ENCODE measurements at places on chromosomes 2 and 18. TPM values are rescaled to one million over a fixed set of nuclear protein-coding genes. Genes with fewer than 3 reads are reported as not detected.

Gene TAF1B
- total RNA-seq: 23.7 TPM

Gene NOSTRIN
- total RNA-seq: not detected

Gene ZSWIM2
- total RNA-seq: not detected

Gene VWC2L
- total RNA-seq: not detected

Gene IL36RN
- total RNA-seq: not detected

Gene PAX3
- not detected for total RNA-seq

Gene SPC25
- 25.2 TPM for total RNA-seq

Gene SH3RF3
- 1.0 TPM for total RNA-seq

Gene TWSG1
- total RNA-seq: 16.4 TPM

Gene C18orf54
- total RNA-seq: 12.7 TPM

Gene ASPRV1
- 2.0 TPM for total RNA-seq

Gene ANO7
- total RNA-seq: 0.72 TPM

Gene GCA
- 22.2 TPM for total RNA-seq

Gene ANKRD23
- 5.7 TPM for total RNA-seq

DNA sequence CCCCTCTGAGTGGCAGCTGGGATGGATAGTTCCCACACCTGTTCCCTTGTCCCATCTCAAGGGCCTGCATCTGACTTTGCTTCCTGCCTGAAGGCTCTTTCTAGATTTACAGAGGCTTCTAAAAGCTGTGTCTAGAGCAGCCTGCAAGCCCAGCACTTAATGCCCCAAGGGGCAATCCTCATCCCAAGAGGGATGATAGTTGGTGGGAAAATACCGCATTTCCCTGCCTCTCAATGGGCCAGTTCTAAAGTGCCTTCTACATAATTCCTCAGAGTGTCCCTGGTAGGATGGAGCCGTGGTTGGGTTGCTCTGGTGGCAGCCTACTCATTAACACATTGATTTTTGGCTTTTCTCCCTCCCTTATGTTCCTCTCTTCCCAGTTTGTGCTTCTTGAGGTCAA is 29.5 kb downstream of the LAMA3 start:
- DNase-seq: no peak

DNA sequence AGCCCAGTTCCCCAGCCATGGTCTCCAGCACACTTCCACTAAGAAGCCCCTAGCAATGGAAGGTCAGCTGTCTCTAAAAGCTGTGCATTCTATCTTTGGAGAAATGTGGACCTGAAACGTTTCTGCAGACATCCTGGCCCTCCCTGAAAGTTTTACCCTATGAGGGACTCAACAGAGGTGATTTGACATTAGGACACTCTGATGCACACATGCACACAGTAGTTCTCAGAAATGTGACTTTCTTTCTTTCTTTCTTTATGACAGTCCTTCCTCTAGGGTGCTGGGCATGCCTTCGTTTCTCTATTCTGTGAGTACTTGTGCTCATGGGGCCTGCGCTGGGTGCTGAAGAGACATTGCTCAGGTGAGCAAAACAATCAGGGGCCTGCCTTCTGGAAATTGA is 857.3 kb downstream of the RNF144A start:
- peak; percentile 49 for DNase-seq

DNA sequence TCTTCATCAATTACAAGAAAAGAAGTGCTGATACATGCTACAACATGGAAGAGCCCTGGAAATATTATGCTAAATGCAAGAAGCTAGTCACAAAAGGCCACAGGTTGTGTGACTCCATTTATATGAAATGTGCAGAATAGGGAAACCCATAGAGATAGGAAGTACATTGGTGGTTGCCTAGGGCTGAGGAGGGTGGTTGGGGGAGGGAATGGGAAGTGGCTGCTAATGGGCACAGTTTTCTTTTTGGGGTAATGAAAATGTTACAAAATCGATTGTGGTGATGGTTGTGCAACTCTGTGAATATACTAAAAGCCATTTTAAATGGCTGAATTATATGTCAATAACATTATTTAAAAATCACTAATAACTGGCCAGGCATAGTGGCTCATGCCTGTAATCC is 24.3 kb upstream of the RESP18 start:
- no peak for DNase-seq

DNA sequence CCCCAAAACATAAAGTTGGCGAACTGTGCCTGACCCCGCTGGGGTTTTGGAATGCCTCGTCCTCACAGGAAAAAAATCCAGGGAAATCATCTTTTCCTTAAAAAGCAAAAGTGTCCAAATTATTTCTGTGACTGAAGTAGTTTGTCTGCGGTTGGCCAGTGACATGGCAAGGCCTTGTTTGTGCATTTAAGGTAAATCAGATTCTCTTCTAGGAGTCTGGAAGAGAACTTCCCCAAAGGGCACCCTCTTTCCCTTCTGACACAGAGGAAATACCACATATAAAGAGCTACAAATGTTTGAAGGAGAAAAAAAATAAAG is 737 bp upstream of the CYB5A start:
- no peak for DNase-seq

DNA sequence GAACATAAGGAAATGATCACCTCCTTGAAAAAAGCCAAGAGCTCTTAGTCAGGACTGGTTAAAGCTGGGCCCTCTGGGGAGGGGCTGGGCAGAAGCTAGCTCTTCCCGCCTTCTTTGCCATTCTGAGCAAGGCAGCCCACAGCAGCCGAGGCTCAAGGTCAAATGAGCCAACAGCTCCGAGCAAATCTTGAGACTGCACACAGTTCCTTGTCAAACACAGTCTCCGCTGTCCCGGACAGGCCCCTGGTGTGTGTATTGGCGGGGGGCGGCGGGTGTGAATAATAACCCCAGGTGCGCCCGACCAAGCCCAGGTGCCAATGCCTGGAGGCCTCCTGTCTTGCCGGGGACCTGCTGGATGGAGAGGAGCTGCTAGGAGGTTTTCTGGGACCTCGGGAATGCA is 46.4 kb upstream of the ACAA2 start:
- no peak for DNase-seq

GRCh38 chr2:48233005-48233404 is 296.9 kb upstream of the STON1 start:
- DNase-seq: peak; percentile 68

- DNase-seq: no peak
These were observed 39.5 kb upstream of the IMP4 start for GRCh38 chr2:130303169-130303568.

DNA sequence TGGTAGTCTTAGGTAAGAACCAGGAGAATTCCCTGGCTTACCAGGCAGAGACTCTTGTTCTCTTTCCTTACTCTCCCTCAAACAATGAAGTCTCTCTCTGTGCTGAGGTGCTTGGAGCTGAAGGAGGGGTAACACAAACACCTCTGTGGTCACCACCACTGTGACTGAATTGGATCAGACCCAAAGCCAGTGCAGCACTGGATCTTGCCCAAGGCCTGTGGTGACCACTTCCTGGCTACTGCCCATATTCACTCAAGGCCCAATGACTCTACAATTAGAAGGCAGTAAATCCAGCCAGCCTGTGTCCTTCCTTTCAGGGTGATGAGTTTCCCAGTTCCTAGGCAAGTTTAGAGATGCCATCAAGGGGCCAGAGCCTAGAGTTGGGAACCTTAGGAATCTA is 706.8 kb downstream of the SLC4A3 start:
- no peak for DNase-seq

GRCh38 chr2:236928380-236929037 is 157.2 kb upstream of the COPS8 start:
- no peak for DNase-seq

- no peak for DNase-seq
These were observed 1050.7 kb upstream of the NRXN1 start for GRCh38 chr2:52082646-52083045.

- no peak for DNase-seq
These were observed 10.3 kb upstream of the SNED1 start for GRCh38 chr2:240988146-240988545.

- DNase-seq: no peak
These were observed 670.7 kb upstream of the ZNF804A start for GRCh38 chr2:183927406-183928325.

GRCh38 chr2:80244905-80245584 is 59.5 kb downstream of the LRRTM1 start:
- DNase-seq: no peak

DNA sequence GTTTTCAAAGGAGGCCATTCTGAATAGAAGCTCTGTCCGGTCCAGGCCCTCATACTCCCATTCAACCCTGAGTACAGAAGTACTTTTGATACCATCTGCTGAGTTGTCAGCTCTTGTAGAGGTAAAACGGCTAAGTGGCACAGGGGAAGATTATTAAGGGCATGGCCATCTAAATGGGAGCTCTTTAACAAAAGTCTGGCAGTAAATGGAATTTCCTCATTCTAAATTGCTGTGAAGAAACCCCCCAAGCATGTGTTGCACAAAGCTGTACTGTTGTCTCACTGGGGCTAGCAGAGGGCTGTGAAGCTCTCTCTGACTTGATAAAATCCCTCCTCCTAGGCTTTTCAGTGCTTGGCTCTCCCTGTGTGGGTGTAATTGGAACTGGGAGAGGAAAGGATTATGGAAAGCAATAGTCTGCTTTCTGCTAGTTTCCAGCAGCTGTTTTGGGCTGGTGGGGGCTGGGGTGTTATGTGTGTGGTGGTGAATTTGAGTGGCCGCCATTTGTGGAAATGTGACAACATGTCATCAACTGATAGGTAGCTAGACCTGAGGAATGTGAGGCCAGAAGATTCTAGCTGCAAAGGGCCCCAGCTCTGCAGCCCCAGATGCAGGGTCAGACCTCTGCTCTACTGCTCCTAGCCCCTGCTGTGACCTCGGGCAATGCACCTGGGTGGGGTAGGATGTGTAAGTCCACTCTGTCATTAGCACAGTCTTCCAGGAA is 65.1 kb downstream of the MAP4K4 start:
- DNase-seq: no peak

DNA sequence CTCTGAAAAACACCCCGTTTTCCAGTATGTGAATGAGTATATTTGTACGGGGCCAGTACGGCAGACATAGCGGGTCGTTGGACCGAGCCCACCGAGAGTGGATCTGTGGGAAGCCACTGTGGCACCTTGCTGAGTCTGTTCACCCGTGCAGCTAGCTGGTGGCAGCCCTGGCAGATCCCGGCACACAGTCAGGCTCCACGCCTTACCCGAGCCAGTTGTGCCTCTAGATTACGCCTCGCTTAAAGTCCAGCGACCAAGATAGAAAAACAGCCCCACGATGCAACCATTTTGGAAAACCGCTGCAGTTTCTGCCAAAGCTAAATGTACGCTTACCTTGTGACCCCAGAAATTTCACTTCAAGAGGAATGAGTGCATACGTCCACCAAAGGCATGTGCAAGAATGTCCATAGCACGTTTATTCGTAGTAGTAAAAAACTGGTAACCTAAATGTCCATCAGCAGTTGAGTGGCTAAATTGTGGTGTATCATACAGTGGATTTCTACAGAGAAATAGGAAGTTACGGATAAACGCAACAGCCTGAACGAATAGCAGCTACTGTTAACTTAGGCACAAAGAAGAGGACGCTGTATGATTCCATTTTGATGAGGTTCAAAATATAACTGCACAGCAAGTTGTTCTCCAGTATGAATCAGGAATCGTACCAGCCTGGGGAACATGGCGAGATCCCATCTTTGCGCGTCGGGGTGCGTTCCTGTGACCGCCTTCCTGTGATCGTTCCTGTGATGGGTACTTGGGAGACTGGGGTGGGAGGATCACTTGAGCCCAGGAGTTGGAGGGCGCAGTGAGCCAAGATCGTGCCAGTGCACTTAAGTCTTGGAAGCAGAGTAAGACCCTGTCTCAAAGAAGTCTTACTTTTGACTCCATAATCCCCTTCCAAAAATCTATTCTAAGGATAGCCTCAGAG is 688 bp upstream of the WDR33 start:
- DNase-seq: no peak

DNA sequence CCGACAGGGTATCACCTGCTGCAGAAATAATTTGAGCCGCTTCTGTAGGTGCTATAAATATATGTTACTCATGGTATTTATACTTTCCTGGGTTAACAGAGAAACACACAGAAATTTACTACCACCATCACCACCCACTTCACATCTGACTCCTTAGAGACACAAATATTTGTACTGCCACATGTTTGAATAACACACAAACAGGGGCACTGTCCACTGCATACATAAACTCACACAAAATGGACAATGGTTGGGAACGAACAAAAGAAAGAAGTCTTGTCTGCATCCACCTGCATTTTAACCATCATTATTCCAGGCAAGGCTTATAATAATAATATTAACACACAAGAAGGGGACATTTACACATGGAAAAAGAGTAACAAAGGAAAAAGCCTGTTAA is 24.0 kb downstream of the IMMT start:
- no peak for DNase-seq

DNA sequence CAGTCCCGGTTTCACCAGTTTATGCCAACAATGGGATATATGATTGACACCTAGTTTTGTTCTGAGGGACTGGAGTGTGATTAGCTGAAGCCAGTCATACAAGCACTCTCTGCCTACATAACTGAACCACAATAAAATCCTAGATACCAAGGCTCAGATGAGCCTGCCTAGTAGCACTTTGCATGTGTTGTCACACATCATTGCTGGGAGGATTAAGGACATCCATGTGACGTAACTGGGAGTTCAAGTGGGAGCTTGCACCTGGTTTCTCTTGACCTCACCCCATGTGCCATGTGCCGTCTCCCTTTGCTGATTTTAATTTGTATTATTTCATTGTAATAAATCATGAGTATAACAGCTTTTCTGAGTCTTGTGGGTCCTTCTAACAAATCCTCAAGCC is 90.3 kb downstream of the TMEM163 start:
- no peak for DNase-seq

DNA sequence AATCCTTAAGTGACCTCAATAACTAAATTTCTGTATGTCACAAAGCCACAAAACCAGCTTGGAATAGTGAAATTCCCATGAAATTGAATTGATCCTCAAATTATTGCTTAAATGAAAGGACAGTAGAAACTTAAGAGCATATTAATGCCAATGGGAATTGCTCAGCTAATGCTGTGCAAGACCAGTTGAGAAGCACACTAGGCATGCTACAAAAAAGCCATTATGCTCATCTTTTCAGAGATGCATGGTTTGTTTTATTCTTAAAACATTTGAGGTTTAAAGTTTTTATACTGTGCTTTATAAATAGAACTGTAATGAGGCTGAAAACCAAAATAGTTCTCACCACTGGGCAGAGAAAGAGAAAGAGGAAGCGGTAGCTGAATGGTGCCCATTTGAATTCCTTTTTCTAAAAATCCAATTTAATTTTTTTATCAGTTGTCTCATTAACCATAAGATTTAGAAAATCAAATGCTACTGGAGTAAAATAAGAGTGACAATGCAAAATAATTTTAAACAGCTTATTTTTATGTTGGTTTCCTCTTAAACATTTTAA is 98.6 kb downstream of the LNPK start:
- no peak for DNase-seq

GRCh38 chr2:217248312-217248935 is 388.6 kb upstream of the TNP1 start:
- DNase-seq: no peak

GRCh38 chr2:234492717-234493485 is 4.0 kb downstream of the ARL4C start:
- DNase-seq: no peak

GRCh38 chr2:166117491-166117890 is 10.3 kb downstream of the SCN1A start:
- DNase-seq: no peak

- no peak for DNase-seq
These were observed 97.4 kb upstream of the B3GNT7 start for GRCh38 chr2:231298091-231298490.
